ENCODE measurements at places on chromosomes 13 and 19.

- no peak for DNase-seq
These were observed 4.5 kb upstream of the STK24 start for GRCh38 chr13:98581381-98581780.

DNA sequence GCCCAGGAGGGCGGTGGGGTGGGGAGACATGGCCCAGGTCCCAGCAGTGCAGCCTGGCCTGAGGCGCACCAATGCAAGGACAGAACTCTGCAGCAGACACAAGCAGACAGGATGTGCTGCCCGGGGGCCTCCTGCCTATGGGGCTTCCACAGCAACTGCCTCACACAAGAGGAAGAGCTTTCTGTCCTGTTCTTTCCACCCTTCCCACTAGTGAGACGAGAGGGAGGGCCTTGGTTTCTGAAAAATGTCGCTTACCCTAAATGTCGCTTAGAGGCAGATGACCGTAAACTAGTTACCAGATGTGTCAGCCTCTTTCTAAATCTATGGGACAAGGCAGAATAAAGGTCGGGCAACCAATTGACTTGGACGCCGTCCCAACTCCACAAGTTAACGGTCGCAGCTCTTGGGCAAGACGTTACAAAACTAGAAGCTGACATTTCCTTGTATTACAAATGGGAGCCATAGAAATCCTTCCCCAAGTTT lies at the start of gene LAIR1:
Gene LAIR1, minus strand, starts transcription at position 157 of the 483 bp plus-strand sequence. Its CDS starts 127 bp downstream, at position 30.
- peak; percentile 26 for DNase-seq

DNA sequence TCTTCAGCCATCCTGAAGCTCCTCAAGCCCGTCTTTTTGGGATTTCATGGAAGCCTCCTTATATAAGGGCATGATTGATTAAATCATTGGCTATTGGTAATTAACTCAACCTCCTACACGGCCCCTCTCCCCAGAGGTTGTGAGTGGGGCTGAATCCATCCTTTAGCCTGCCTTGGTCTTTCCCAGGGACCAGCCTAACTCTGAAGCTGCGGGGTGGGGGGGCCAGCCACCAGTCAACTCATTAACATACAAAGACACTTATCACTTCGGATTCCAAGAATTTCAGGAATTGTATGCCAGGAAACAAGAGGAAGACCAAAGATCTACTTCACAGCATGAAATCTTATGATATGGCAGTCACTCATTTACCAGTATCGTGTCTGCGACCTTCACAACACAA lies 9.9 kb downstream of the COL4A1 start:
- no peak for DNase-seq

DNA sequence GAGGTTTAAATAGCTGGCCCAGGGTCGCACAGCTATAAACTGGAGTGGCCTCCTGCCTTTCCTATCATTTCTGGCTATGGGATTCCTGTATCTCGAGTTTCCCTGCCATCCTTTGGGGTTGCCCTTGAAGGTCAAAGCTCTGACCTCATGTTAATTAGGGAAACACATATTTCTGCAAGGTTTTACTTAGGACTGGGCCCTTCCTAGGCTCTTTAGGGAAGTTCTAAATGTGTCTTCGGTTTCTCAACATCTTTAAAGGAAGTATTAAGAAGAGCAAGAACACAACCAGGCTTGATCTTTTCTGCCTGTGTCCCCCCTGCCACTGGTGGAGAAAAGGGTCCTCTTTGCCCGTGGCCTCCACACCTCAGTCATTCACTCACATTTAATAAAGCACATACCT lies 10.8 kb downstream of the LCP1 start:
- DNase-seq = no peak

GRCh38 chr13:98484289-98485219 lies 92.4 kb downstream of the STK24 start:
- DNase-seq = peak; percentile 51

DNA sequence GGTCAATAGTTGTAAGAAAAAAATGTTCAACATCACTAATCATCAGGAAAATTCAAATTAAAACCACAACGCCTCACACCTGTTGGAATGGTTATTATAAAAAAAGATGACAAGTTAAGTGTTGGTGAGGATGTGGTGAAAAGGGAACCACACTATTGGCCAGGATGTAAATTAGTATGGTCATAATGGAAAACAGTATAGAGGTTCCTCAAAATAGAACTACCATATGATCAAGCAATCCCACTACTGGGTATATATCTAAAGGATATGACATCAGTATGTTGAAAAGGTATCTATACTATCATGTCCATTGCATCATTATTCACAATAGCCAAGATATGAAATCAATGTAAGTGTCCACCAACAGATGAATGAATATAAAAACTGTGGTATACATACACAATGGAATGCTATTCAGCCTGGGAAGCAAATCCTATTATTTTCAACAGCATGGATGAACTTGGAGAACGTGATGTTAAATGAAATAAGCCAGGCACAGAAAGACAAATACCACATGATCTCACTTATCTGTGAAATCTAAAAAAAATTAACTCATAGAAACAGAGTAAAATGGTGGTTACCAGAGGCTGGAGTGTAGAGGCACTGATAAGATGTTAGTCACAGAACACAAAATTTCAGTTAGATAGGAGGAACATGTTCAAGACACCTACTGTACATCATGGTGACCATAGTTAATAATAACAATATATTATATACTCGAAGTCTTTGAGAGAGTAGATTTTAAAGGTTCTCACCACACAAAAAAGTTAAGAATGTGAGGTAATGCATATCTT lies 56.6 kb downstream of the TBC1D4 start:
- no peak for DNase-seq

- no peak for DNase-seq
These were observed 9.5 kb upstream of the FFAR2 start for GRCh38 chr19:35438527-35438926.

DNA sequence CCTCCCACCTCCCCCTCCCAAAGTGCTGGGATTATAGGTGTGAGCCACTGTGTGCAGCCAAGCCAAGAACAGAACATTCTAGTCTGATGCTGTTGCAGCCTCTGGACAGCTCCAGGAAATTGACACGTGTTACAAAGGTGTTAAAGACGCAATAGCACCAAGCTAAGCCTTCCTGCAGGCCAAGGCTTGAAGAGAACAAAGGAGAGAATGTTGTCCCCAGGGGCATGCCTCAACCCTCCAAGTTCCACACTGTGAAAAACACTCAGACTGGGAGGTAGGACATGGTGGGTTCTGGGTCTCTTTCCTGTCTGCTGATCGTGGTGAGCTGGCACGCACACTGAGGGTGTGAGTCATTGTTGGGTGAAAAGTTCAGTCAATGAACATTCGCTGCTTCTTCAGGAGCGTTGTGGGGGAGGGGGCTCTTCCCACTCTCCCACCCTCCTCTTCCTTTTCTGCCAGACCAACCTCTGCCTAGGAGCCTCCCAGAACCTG lies 5.3 kb upstream of the PTPRS start:
- no peak for DNase-seq

- no peak for DNase-seq
These were observed 131.4 kb downstream of the TNFRSF19 start for GRCh38 chr13:23701636-23702035.

- no peak for DNase-seq
These were observed 816 bp downstream of the CCNP start for GRCh38 chr19:40225440-40226305.

GRCh38 chr13:39397896-39398265 lies 205.1 kb downstream of the LHFPL6 start:
- DNase-seq = no peak

DNA sequence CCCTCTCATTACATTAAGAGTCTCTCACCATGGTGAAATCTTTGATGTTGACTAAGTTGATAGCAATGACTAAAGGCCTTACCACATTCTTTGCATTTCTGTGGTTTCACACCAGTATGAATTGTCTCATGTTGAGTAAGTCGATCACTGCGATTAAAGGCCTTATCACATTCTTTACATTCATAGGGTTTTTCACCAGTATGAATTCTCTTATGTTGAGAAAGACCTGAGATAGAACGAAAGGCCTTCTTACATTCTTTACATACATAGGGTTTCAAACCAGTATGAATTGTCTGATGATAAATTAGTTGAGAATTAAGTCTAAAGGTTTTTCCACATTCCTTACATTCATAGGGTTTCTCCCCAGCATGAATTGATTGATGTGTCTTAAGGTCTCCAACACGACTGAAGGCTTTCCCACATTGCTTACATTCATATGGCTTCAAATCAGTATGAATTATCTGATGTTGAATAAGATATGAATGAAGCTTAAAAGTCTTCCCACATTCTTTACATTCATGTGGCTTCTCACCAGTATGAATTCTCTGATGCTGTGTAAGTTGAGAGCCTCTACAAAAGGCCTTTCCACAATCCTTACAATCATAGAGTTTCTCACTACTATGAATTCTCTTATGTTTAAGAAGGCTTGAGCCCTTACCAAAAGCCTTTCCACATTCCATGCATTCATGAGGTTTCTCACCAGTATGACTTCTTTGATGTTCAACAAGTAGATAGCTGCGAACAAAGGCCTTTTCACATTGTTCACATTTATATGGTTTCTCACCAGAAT lies 45.6 kb downstream of the ZNF283 start:
- DNase-seq = no peak

DNA sequence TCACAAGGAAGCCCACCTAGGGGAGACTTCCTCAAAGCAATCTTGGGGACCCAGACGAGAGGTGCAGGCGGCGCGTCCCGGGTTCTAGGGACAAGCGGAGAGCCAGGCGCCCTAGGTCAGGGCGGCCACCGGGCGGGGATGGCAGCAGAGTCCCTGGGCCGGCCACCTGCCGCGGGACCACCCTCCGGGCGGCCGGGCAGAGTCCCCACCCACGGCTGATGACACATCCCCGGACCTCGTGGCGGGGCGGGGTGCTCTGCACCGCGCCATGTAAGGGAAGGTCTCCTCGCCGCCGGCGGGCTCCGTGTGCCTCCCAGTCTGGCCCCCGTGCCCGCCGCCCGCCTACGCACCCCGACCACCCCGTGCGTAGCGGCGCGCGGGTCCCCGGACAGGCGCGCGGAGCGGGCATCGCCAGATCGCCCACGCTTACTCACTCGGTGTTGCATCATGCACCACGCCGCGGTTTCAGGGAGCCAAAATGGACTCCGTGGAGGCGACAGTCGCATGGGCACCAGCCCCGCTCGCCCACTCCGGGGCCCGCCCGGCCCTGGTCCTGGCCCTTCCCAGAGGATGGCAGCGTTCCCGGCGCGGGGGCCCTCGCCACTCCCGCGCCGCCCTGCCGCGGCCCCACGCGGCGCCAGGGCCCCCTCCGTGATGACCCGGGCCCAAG lies 643 bp downstream of the SLC7A1 start:
- peak; percentile 52 for DNase-seq

DNA sequence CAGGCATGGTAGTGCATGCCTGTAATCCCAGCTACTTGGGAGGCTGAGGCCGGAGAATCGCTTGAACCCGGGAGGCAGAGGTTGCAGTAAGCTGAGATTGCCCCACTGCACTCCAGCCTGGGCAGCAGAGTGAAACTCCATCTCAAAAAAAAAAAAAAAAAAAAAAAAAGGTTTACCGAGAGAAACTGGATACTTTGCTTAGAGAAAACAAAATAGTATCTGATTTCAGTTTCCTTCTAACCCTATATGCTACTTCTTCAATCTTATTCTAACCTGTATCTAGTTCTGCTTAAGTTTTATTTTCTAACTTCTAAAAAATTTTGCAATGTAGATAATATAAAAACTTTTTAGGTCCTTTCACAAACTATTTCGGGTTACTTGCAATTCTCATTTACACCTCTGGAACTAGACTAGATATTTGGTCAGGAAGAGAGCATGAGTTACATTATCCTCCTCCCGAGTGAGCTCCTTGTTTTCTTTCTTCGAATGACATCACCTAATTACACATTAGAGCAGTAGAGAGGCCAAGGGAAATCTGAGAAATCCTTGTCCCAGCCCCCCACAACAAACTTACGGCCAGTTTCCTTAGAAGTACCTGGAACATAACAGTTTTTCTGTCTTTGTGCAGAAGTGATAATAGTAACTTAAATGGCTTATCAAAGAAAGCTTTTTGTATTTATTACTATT lies 128.9 kb downstream of the B3GLCT start:
- DNase-seq = no peak
